ENCODE measurements at places on chromosomes 2 and 18.

- DNase-seq, result no peak
These were observed 79.4 kb downstream of the SPRED2 start for GRCh38 chr2:65353046-65353445.

- no peak for DNase-seq
These were observed 95.1 kb upstream of the L3MBTL4 start for GRCh38 chr18:6509832-6510231.

DNA sequence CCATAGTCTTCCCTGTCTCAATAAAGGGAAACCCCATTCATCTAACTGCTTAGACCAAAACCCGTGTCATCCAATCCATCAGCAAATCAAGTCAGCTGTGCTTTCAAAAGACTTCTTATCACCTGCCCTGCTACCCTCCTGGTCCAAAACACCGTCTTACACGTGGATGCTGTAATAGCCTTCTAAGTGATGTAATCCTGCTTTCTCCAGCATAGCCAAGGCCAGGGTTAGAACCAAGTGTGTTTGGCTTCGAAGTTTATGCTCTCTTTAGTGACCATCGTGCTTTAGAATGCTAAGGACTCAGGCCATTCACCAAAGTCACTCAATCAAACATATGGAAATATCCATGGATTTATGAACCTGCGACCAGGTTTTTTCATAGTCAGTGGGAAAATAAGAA, 25.5 kb downstream of the NEB start:
- DNase-seq, result no peak

DNA sequence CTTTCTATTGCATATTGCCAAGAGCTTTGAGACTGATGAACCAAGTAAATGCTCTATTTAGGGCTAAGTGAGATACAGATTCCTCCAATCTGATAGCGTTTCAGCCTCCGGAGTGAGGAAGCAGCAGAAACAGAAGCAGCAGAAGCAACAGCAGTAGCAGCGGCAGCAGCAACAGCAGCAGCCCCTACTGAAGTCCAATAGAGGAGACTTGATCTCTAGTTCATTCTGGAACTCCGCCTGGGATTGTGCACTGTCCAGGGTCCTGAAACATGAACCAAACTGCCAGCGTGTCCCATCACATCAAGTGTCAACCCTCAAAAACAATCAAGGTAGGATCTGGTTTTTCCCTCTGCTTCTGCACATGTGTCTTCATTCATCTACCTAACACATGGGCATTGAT, at the start of gene DPP10:
Gene DPP10, plus strand, starts transcription at position 132 of the 400 bp plus-strand sequence.
- DNase-seq, result no peak

- no peak for DNase-seq
These were observed 246.3 kb downstream of the SUCLG1 start for GRCh38 chr2:84212611-84213314.

DNA sequence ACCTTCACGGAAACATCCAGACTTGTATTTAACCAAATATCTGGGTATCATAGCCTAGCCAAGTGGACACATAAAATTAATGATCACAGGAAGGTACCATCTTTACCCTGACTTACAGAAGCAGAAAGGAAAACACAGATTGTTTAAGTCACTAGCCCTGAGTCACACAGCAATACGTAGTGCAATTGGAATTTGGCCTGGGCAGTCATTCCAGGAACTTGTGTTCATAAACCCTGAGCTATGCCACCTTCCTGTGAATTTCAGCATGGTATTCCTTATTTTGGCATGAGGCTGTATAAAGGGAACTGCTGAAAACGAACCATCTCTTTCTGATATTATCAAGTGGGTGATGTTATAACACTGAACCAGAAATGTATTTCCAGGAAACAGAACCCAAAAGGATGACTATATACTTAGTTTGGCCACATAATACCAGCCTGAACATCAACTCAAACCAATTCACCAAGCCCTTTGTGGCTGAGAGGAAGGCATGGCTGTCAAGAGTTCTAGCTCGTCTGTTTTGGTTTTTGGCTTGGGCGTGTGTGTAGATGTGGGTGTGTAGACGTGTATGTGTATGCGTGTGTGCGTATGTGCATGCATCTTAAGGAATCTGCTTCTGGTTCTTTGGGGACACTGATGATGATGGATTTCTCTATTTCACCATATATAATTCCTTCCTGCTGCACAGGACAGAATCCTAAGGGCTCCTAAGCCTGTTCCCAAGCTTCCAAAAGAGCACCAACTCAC, 533.4 kb upstream of the ID2 start:
- DNase-seq, result no peak

DNA sequence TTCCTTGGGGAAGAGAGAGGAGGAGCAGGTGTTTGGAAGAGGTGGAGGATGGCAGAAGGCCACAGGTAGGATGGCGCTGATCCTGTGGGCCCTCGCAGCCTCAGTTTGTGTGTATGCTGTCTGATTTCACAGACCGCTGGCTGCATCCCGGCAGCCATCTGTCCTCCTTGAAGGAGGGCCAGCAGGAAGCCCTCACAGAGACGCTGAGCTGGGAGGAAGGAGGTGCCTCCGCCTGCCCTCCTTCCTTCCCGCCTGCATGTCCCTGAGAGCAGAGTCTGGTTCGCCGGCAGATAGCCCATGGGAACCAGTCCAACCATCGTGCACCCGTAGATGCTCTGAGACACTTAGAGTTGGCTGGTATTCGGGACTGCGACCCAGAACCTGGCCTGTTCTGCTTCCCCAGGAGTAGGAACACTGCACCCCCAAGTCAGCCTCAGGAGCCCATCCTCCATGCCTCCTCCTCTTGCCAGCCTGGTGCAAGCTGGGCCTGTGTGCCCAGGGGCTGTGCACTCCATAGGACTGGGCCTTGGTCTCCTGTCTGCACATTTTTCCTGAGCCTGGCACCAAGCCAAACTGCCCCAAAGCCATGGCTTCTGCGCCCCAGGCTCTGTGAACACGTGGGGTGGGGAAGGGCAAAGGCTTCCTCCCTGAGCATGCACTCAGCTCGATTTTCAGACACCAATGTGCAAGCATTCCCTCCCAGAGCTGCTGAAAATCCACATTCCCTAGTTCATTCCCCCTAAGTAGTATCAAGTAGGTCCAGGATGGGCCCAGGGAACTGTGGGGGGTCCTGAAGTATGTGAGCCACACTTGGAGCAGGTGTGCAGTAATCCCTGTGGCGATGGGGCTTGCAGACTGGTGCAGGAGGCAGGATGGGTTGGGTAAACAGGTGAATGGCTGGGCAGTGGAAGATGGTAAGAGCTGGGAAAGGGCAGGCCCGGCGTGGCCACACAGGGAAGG, 115.6 kb downstream of the SEPTIN10 start:
- no peak for DNase-seq

GRCh38 chr18:53796040-53796729, 428.3 kb downstream of the MBD2 start:
- no peak for DNase-seq
